Skin of body (tissue), 3 donors: ENCODE measurements at places on chromosomes 4 and X.

- no peak for DNase-seq
Observed at GRCh38 chr4:124980276-124980752, 267.8 kb upstream of the ANKRD50 start.

DNA sequence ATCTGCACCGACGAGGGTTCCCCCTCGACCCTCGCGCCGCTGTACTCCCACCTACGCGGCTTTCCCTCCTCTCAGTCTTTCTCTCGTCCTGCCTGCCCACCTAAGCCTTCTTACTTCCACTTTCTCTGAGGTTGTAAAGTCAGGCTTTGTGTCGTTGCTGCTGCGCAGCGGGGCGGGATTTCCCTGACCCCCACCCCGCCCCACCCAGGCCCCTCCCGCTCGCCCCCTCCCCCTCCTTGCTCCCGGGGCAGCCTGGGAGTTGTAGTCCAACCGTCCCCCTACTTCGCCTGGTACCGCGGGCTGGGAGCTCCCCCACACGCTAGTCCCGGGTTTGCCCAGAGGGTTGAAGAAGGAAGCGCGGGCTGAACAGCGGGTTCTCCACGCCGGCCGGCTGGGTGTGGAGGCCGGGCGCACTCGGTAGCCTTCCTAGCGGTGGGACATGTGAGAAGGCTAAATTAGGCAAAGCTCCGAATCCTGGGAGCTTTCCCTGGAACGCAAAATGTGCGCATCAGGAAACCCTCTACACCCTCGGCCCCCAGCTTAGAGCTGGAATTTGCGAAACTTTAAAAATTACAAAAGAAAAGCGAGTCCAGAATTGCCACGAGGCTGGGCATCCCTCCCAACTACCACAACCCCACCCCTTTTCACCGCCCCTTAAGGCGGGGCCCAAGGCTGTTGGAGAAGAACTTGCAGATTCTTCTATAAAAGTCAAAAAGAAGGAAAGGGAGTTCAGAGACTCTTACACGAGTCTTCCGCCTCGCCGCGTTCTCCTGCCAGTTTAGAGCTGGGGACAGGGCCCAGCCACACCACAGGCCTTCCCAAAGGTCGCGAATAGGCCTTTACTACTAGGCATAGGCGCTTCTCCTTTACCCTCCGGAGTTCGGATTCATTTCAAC lies at the start of gene ATP11C:
ATP11C (minus strand) TSS at position 153 of the 896 bp plus-strand sequence. CDS start 1,011 bp downstream, outside the sequence.
- DNase-seq, result peak; percentile 78

DNA sequence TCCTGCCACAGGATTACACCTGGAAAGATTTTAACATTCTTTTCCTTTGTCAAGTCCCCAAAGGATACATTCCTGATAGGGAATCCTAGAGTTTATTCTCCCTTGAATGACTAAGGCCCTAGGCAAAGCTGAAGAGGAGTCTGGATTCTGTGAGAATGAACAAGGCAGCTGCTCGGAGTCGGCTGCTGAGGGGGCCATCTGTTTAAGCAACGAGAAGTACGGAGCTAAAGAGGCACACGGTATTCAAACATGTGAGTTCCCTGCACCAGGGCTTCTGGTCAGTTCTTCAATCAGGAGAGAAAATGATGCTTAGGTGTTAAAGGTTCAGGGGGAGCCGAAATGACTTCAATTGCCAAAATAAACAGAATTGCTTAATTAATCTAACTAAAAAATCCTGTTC lies 97.6 kb downstream of the MGST2 start:
- DNase-seq, result no peak

- DNase-seq, result peak; percentile 30
Observed at GRCh38 chrX:15930585-15930984, 76.0 kb upstream of the AP1S2 start.

DNA sequence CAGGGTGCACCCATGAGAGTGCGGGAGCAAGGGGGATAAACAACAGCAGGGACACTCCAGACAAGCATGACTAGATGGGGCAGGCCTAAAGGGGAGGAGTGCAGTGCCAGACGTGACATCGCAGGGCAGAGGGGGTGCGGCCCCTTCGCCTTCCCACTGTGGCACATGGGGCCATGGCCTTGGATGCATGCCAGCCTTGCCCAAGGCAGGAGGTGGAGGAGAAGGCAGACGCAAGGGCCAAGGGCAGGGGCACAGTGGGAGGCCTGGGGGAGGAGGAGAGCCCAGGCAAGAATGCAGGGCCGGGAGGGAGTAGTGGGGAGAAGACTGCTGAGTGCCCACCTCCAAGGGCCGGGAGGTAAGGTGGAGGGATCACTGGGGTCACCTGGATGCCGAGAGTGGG lies 21.6 kb downstream of the PNMA6E start:
- no peak for DNase-seq

DNA sequence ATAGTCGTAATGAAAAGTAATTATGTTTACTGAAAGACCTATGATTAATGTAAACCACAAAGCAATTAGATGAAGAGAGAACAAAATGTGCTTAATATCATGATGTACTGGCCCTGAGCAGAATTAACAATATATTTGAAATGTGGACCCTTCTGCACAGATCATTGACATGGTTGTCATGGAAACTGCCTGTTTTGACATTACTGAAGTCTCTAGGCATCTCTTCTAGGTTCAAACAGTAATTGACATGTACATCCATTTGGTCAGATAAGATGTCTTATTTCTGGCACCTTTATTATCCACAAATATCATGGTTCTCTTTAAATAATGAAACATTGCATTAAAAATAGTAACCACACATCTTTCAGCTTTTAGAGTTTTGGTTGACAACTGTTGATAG lies 251.7 kb upstream of the GNPDA2 start:
- no peak for DNase-seq

DNA sequence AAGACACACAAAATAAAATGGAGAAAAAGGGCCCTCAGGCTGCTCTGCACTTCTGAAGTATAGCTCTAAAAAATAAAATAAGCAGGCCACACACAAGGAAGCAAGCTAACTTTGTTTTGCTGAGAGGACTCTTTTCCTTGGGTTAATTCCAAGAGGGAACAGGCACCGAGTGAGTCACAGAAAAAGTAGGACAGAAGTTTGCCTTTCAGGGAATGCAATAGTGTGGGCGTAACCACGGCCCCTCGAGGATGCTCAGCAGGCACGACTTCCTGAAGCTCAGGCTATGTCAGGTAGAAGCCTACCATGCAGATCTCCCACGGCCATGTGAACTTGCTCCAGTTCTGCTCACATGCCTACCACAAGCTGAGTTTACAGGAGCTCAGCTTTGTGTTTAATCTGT lies 22.1 kb downstream of the PPP1R2C start:
- DNase-seq, result no peak

GRCh38 chrX:46573331-46573891 lies at the start of gene CHST7:
Gene CHST7, plus strand, starts transcription at chrX:46573765. Its CDS starts 167 bp downstream, at chrX:46573932.
- DNase-seq, result no peak

DNA sequence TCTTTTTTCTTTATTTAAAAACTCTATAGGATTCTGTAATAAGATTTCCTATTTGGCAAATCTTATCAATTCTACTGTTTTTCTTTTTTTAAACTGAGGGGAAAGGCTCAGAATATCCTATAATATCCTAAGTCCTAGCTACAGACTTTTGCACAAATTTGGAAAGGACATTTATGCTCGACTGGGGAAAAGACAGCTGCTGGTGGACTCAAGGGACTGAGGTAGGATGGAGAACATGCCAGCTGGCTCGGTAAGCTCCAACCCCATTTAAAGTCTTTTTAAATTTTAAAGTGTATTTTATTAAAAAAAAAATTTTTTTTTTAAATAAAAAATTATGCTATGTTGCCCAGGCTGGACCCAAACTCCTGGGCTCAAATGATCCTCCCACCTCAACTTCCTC lies 36.8 kb downstream of the BOD1L1 start:
- DNase-seq, result no peak

GRCh38 chr4:173752610-173753230 lies 222.7 kb upstream of the HAND2 start:
- no peak for DNase-seq

GRCh38 chr4:155179216-155179615 lies 29.2 kb upstream of the NPY2R start:
- DNase-seq, result peak; percentile 7

GRCh38 chr4:14410516-14410915 lies 591.8 kb upstream of the CPEB2 start:
- DNase-seq, result no peak

DNA sequence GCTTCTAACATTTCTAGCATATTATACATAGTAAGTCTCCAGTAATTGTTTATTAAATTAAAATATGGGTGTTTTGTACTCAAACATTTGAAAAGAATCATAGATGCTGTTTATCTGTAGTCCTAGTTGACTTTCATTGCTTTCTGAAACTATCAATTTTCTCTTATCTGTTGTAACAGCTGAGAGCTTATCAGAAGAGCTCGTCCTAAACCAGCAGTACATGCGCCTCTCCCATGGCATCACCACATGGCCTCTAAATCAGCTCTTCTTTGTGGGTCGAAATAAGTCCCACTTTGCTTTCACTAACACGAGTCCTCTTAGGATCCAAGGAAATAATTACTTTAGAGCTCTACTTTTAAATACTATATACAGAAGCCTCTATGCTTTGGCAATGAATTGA lies 55.1 kb downstream of the PPP3CA start:
- no peak for DNase-seq

DNA sequence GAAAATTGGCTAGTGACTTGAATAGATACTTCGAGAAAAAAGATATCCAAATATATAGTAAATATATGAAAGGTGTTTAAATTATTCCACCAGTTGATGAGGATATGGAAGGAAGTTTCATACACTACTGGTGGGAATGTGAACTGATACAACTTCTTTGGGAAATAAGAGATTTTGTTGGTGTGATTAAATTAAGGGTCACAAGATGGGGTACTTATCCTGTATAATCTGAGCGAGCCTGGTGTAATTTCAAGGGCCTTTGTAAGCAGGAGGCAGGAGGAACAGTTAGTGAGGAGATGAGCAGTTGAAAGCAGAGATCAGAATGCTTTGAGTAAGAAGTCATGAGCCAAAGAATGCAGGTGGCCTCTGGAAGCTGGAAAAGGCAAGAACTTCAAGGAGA lies 192.2 kb downstream of the KCTD8 start:
- no peak for DNase-seq

- DNase-seq, result no peak
Observed at GRCh38 chr4:794900-795725, 30.8 kb downstream of the CPLX1 start.

DNA sequence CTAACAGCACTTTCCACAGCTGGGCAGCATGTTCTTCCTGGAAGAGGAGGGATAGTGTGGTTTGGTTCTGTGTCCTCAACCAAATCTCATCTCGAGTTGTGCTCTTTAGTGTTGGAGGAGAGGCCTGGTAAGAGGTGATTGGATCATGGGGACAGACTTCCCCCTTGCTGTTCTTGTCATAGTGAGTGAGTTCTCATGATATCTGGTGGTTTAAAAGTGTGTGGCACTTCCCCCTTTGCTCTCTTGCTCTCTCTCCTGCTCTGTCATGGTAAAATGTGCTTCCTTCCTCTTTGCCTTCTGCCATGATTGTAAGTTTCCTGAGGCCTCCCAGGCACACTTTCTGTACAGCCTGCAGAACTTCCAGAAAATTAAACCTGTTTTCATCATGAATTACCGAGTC lies 133.7 kb upstream of the NDP start:
- DNase-seq, result no peak

- DNase-seq, result no peak
Observed at GRCh38 chr4:62070291-62070852, 870.2 kb downstream of the ADGRL3 start.

GRCh38 chr4:63063760-63064159 lies 1345.5 kb downstream of the TECRL start:
- DNase-seq, result no peak

- DNase-seq, result no peak
Observed at GRCh38 chr4:109662116-109662515, 41.1 kb downstream of the CASP6 start.

- DNase-seq, result no peak
Observed at GRCh38 chr4:15675356-15675755, 6.3 kb upstream of the FAM200B start.

GRCh38 chr4:7917669-7918068 lies 22.0 kb downstream of the AFAP1 start:
- no peak for DNase-seq

GRCh38 chr4:174358410-174358809 lies 74.7 kb downstream of the CEP44 start:
- DNase-seq, result no peak
